ENCODE measurements at places on chromosomes 2 and 18. TPM values are rescaled to one million over a fixed set of nuclear protein-coding genes. Genes with fewer than 3 reads are reported as not detected.

GRCh38 chr2:76977846-76978727 lies 544.1 kb downstream of the LRRTM4 start:
- H3K27me3 ChIP-seq = no peaks in the 10 kb centered on the region
- no peak for DNase-seq

GRCh38 chr2:24886691-24887304 lies 33.2 kb downstream of the ADCY3 start:
- H3K4me3 ChIP-seq = no peak overlapping the region
- no peak overlapping the region for H3K27ac ChIP-seq
- H3K27me3 ChIP-seq = no peaks in the 10 kb centered on the region
- H3K4me1 ChIP-seq = no peaks in the 10 kb centered on the region
- no peak for DNase-seq
- no peaks in the 10 kb centered on the region for H3K36me3 ChIP-seq

REG3A gene
- not detected for total RNA-seq

- no peaks in the 10 kb centered on the region for H3K27me3 ChIP-seq
- H3K4me3 ChIP-seq = no peak overlapping the region
- peak overlapping the region; percentile 48 for H3K27ac ChIP-seq
- no peaks in the 10 kb centered on the region for H3K36me3 ChIP-seq
- no peak for DNase-seq
- H3K4me1 ChIP-seq = peaks cover 3% of the 10 kb centered on the region
Measured at GRCh38 chr2:86225581-86225980, 26.3 kb downstream of the MRPL35 start.

DNA sequence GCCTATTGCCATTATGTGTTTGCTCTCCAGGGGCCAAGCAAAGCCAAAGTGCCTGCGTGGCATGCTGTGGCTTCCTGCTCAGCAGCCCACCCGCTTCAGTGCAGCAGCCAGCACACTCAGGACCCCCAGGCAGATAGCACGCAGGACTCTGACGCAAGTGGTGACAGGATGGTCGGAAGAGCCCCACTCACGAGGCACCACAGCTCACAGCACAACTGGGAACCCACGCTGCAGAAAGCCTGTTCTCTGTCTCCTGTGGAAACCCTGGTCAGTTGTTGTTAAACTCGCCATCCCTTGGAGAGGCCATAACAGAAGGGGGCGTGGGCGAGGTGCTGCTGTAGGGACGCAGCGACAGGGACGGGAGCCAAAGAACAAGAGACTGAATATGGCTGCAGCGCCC lies 76.4 kb downstream of the HDAC4 start:
- no peak for DNase-seq
- H3K27me3 ChIP-seq = no peaks in the 10 kb centered on the region
- H3K27ac ChIP-seq = no peak overlapping the region
- H3K36me3 ChIP-seq = no peaks in the 10 kb centered on the region

DNA sequence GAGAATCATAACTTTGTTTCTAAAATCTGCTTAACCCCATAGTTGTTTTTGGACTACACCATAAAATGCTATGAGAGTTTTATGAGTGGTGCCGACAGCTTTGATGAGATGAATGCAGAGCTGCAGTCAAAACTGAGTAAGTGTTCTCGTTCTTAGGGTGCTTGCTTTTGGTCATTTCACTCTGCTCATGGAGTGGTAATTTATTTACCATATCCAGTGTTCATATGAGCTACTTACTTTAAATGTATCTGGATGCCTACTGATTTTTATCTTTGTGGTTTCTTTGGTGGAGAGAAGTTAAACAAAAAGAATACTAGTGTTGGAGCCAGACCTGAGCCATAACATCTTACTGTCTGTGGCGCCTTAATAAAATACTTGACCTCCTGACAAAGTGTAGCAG lies 16.4 kb downstream of the NDC80 start:
- H3K4me1 ChIP-seq = no peaks in the 10 kb centered on the region
- no peaks in the 10 kb centered on the region for H3K36me3 ChIP-seq
- no peaks in the 10 kb centered on the region for H3K27me3 ChIP-seq
- DNase-seq = no peak
- H3K27ac ChIP-seq = no peak overlapping the region
- H3K4me3 ChIP-seq = no peak overlapping the region

DNA sequence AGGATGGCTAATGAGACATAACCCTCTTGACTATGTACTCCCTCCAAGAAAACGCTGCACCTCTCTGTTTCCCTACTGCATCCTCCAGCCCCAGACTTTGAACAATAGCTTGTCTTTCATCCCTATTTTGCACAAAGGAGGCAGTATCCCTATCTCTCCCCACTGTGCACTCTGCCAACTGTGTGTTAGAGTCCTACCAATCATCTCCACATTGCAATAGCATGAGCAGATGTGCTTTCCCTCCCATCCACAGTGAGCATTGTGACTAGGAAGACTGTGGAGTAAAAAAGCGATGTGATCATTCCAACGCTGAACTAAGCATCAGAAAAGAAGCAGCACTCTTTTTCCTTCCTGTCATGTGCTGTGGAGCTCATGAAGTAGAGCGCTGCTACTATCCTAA lies 206.3 kb upstream of the GULP1 start:
- no peaks in the 10 kb centered on the region for H3K4me1 ChIP-seq
- no peaks in the 10 kb centered on the region for H3K36me3 ChIP-seq
- H3K27me3 ChIP-seq = no peaks in the 10 kb centered on the region
- H3K4me3 ChIP-seq = no peak overlapping the region
- no peak overlapping the region for H3K27ac ChIP-seq
- DNase-seq = no peak

DNA sequence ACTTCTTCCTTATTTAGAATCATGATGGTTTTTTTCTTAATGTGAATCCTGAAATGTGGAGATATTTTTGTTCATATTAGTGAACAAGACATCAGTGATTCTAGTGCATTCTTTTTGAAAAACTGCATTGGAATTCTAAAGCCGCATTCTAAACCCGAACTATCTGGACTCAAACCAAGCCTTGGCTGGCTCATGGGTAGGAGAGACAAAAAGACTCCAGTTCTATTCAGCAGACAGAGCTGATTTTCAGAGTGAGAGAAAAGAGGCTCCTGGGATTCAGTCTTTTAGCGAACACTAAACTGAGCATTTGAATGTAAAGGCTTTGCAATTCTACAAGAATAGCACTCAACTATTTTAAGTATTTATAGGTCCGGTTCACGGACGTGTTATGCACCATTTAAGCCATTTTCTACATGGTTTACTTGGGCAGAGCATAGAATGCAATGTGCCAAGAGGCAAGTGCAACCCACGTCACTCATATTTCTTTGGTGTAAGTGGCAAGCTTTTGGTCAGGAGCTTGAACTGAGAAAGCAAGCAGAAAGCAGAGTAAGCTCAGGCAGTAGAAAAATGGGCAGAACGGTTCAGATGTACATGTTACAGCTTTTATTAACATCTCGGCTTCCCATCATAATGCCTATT lies 227.3 kb upstream of the RAB12 start:
- no peaks in the 10 kb centered on the region for H3K36me3 ChIP-seq
- no peak overlapping the region for H3K4me3 ChIP-seq
- no peaks in the 10 kb centered on the region for H3K27me3 ChIP-seq
- no peaks in the 10 kb centered on the region for H3K4me1 ChIP-seq

DNA sequence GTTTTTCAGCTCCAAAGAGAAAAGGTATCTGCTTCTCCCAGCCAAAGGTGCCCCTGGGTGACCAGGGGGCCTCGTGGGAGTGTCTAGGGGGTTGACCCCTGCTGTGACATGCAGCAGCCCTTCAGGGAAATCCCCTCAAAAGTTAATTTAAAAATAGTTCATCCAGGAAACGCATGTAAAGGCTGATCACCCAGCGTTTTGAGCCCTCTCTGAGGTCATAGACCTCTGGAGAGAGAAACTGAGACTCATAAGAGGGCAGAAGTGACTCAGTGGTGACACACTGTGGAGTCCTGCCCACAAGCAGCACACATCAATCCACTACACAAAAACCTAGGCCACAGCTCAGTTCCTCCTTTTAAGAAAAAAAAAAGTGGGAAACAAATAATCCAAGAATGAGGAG lies 11.9 kb downstream of the GAL3ST2 start:
- no peaks in the 10 kb centered on the region for H3K36me3 ChIP-seq
- no peaks in the 10 kb centered on the region for H3K4me1 ChIP-seq
- no peaks in the 10 kb centered on the region for H3K27me3 ChIP-seq
- no peak overlapping the region for H3K27ac ChIP-seq
